Neural crest cell (in vitro differentiated cells): ENCODE measurements at places on chromosomes 11 and 22. TPM values are rescaled to one million over a fixed set of nuclear protein-coding genes. Genes with fewer than 3 reads are reported as not detected.
A peak's percentile ranks its signal among the peaks of the same experiment; 100 is the strongest.

DNA sequence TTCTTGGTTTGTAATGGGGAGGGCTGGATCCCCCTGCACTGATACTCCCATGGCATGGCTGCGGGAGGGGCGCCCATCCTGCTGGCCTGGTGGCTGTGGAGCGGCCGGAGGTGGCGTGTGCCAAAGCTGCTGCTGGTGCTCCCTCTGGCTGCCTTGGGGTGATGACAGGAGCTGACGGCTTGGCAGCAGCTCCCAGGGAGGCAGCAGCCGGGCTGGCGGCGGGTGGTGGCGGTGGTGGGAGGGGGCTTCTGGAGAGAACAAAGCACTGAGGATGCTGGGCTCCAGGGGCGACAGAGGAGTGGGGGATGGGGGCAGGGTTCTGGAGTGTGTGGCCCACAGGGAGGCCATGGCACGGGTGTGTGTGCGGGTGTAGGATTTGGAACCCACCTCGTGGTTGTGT is 11.4 kb upstream of the MPPED1 start:
- no peak for DNase-seq

DNA sequence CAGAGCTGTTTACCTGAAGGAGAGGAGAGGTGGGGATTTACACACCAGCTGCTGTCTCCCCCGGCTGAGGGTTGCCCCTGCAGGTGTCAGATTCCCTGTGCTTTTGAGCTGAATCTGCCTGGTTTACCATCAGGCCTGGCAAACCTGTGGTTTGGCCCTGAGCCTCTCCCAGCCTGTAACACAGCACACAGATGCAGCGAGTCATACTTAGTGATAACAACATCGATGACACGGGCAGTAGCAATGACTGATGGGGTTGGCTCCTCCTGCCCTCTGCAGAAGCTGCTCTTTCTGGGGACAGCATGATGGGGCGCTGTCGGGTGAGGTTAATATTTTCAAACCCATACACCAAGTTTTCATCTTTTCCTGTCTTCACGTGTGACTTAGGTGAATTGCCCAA is 380.0 kb upstream of the B3GAT1 start:
- DNase-seq: no peak

GRCh38 chr22:44195189-44195871 is 14.6 kb downstream of the PARVG start:
- no peak for DNase-seq

DNA sequence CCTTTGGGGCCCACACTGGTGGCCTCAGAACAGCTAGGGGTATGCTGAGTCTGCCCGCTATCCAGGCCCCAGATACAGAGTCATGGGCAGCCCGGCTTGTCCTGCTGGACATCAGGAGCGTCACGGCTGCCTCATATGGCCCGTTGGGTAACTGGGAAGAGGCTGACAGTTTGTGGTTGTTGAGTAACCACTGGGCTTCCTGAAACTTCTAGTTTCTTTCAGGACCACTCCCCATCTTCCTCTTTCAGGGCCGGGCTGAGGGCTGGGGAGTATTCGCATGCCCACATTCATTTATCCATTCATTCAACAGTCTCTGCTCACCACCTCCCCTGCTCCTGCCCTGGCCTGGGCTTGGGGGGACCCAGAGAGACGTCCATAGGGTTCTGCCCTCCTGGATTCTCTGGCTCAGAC is 13.4 kb upstream of the P2RY2 start:
- DNase-seq: no peak

GRCh38 chr11:65456418-65456817 is 33.8 kb downstream of the NEAT1 start:
- DNase-seq: no peak

- no peak for DNase-seq
Observed at GRCh38 chr11:74535371-74536160, 42.0 kb upstream of the LIPT2 start.

DNA sequence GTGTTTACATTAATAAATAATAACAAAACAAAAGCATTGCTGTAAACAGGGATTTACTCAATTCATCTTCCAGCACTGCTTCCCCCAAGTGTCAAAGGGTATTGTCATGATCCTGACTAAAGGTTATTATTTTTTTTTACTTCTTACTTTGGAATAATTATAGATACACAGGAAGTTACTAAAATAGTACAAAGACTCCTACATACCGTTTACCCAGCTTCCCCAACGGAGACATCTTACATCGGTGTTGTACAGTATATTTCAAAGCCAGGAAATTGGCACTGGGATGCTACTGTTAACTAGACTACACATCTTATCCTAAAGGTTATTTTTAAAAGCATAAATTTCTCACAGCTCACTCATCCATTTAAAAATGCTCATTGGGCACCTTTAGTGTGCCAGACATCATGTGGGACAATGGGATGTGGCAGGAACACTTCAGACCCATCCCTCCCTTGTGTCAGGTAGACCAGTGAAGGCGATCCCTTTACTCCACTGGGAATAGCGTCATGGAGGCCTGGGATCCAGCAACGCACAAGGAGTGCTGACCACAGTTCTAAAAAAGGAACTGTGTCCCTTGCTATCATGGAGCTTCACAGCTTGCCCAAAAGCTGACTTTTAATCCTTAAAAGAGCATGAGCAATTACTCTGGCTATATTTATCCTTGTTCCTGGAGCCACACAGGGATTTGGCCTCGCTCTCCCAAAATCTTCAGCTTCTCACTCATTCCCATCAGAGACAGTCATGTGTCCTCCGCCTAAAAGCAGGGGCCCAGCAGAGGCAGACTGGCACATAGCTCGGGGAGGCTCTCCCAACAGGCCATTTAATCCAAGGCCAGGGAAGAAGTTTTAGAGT is 3.1 kb upstream of the IRAG1 start:
- DNase-seq: no peak

DNA sequence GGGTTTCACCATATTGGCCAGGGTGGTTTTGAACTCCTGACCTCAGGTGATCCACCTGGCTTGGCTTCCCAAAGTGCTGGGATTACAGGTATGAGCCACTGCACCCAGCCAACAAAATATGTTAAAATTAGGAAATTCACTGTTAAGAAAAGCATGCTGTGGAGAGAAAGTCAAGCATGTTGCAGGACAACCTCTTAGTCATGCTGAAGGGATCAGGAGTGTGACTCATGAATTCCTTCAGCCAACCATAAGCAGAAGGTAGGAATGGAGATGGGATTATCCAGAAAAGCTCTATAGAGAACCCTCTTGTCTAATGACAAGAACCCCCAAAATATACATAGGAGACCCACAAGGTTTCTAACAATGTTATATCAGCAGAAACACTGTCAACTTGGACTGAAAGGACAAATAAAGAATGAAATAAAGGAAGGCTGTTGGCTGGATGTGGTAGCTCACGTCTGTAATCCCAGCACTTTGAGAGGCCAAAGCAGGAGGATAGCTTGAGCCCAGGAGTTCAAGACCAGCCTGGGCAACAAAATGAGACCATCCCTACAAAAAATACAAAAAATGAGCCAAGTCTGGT is 16.0 kb downstream of the MRTFA start:
- no peak for DNase-seq

DNA sequence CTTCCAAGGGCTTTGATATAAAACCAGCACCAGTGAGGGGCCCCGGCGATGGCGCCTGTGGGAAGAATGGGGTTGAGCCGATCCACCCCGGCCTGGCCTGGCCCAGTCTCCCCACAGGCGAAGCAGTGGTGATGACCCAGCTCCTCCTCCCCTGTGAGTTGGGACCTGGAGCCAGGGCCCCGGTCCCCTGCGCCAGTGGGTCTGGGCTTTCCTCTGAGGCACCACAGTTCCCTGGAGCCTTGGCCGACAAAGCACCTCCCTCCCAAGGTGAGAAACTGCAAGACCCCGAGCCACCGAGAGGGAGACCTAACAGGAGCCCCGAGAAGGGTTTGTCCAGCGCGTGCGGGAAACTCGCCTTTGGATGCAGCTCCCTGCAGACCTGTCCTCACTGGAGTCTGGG is 942.9 kb downstream of the BRD1 start:
- no peak for DNase-seq

DNA sequence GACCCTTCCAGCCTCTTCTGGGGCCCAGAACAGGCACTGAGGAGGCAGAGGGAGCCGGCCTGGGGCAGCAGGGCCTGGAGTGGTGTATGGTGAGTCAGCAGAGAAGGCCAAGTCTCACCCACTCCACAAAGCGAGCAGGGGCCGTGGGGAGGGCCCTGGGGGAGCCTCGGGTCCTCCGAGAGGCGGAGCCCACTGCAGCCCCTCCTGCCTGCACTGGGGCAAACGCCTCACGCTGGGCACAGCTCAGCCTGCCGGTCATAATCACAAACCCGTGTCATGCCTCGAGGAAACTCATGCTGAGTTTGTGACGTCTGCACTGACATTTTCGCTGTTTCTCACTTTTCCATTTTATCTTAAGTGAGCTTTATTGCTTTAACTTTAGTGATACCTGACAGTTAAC is 38.4 kb downstream of the TOLLIP start:
- no peak for DNase-seq

- no peak for DNase-seq
Observed at GRCh38 chr11:7596975-7597391, 76.3 kb downstream of the CYB5R2 start.

DNA sequence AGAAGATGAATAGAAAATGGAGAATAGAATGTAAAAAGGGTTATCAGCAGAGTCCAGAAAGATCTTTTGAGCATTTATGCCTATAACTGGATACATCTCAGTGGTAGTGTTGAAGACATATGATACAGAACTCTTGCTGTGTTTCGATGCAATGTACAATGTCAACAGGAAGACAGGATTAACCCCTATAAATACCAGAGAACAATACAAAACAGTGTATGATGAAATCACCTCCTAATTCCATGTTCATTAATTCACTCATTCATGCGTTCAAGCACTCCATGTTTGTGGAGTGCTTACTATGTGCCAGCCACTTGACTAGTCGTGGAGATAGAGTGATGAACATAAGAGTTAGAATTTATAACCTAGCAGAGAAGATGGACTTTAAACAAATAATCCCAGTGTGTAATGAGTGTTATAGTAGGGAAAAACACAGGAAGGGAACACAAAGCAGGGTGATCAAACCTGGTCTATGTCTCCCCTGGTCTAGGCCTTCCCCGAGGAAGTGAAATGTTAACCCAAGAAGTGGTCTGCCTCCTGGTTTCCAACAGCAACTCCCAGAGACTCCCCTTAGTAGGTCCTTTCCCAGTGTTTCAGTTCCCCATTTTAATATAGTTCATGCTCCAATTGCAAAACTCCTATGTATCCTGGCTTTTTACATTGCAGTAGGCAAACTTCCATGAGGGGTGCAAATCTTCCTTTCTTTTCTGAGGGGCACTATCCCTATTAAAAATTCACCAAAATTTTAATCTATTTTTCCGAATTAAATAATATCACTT is 9.1 kb upstream of the SESN3 start:
- no peak for DNase-seq

DNA sequence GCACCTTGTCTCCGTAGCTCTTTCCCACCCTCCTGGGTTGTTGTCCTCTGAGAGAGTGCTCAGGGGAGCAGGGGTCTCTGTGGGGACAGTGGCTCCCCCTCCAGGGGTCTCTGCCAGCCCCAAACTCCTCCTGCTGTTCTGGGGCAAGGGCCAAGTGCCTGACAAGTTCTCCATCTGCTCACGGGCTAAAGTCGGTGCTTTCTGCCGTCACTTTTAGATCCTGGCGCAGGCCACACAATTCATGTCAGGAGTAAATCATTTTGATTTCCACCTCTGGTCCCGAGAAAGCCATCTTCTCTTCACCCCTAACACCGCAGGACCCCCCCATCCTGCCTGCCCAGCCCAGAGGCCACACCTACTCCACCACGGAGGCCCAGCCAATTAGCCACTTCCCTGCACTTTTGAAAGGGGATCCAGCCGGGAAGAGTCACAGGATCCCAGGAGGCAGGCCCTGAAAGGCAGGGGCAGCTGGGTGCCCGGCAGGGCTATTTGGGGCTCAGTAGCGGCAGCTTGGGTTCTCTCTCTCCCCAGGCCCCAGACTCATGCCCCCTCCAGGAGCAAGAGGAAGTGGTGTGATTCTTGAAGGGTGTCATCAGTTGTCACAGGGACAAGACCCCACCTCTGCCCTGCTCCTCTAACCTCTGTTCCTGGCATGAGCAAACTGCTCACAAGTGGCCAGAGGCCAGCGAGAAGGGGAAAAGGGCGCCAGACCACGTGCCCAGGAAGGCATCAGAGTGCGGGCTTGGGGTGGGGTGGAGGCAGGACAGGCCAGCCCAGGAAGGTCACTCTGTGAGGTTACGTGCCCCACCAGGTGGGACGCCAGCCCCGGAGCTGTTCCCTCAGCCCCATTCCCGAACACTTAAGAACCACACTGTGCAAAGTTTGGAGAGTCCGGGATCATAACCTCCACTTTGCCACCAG is 1.3 kb downstream of the MACROD1 start:
- DNase-seq: no peak

GRCh38 chr22:42562279-42562678 is 8.5 kb downstream of the SERHL2 start:
- no peak for DNase-seq

DNA sequence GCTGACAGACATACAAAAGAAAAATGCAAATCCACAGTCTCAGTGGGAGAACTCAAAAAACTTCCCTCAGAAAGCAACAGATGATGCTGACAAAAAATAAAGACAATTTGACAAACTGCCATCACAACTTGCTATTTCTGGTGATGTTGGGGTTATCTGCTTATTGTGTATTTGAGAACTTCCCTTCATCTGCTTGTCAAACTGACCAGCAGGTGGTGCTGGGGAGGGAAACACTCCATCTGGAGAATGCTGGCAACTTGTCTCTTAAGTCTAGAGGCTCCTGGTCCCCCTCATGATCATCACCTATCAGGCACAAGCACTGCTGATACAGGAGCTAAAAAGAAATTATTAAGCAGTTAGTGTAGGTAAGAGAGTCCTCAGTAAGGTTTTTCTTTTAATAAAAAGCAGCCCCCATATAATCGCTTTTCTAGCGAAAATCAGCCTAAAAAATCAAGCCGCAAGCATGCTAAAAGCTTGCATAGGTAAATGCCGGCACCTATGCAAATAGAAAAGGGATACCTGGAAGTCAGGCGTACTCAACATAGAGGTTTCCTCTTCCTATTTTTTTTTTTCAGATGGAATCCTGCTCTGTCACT is 9.8 kb upstream of the FAM111B start:
- DNase-seq: peak; percentile 51

- DNase-seq: no peak
Observed at GRCh38 chr11:42913731-42914130, 398.1 kb upstream of the API5 start.

GRCh38 chr11:57248780-57249383 is 11.8 kb upstream of the APLNR start:
- DNase-seq: peak; percentile 69

- DNase-seq: no peak
Observed at GRCh38 chr11:123180166-123180565, 14.9 kb downstream of the CLMP start.

GRCh38 chr11:62546929-62547625 is 471 bp upstream of the AHNAK start:
- DNase-seq: no peak

GRCh38 chr11:100316952-100317351 is 370.1 kb upstream of the ARHGAP42 start:
- DNase-seq: no peak

RANBP1 gene
- total RNA-seq: 469 and 489 TPM in 2 replicates

VSIG2 gene
- not detected in 2 replicates for total RNA-seq

SSTR3 gene
- 0.09 TPM in 2 replicates for total RNA-seq

NNMT gene
- 0.82 and 1.5 TPM in 2 replicates for total RNA-seq

SLC15A3 gene
- total RNA-seq: 7.4 and 10.4 TPM in 2 replicates

CRYBB2 gene
- not detected in 2 replicates for total RNA-seq

SLC16A8 gene
- 0.26 TPM in 1 of 2 replicates, not detected in the other for total RNA-seq

LSP1 gene
- total RNA-seq: not detected in 2 replicates

SPON1 gene
- total RNA-seq: 12.2 and 13.2 TPM in 2 replicates

NXPE4 gene
- not detected in 2 replicates for total RNA-seq

MMP8 gene
- not detected in 2 replicates for total RNA-seq

ELMOD1 gene
- total RNA-seq: 0.40 and 0.43 TPM in 2 replicates

CCDC15 gene
- total RNA-seq: 6.1 and 7.1 TPM in 2 replicates

PKP3 gene
- 0.42 and 1.7 TPM in 2 replicates for total RNA-seq

WT1 gene
- not detected in 2 replicates for total RNA-seq
